ENCODE measurements at places on chromosomes 12 and 14. TPM values are rescaled to one million over a fixed set of nuclear protein-coding genes. Genes with fewer than 3 reads are reported as not detected.

The ACVRL1 gene
- not detected for total RNA-seq

The MANSC4 gene
- not detected for total RNA-seq

The POTEG gene
- not detected for total RNA-seq

The PTPRR gene
- total RNA-seq: 0.07 TPM

The SSPN gene
- total RNA-seq: 0.86 TPM

The SOAT2 gene
- total RNA-seq: not detected

The CNTN1 gene
- 21.0 TPM for total RNA-seq

The HEATR5A gene
- 36.2 TPM for total RNA-seq

The SRGAP1 gene
- total RNA-seq: 5.5 TPM

The FAM222A gene
- 1.1 TPM for total RNA-seq

The P2RX2 gene
- 0.84 TPM for total RNA-seq

The ACTN1 gene
- total RNA-seq: 262 TPM

The BMAL2 gene
- 20.6 TPM for total RNA-seq

The C12orf42 gene
- total RNA-seq: not detected

The CLEC9A gene
- total RNA-seq: not detected

The ZNF410 gene
- total RNA-seq: 19.1 TPM

The AKAP5 gene
- 3.5 TPM for total RNA-seq

The RNFT2 gene
- total RNA-seq: 33.1 TPM

The VIPAS39 gene
- total RNA-seq: 19.6 TPM

The B4GALNT1 gene
- total RNA-seq: 1.5 TPM

The FAM216A gene
- 22.2 TPM for total RNA-seq

The PRB2 gene
- total RNA-seq: not detected

The DNAH10 gene
- 0.24 TPM for total RNA-seq

The IL31 gene
- not detected for total RNA-seq

The KRT83 gene
- total RNA-seq: not detected

The ADAMTS20 gene
- total RNA-seq: 4.5 TPM

The AQP6 gene
- not detected for total RNA-seq

The RNU4-1 gene
- total RNA-seq: 1,786 TPM

The RASSF9 gene
- 0.39 TPM for total RNA-seq

The LUM gene
- total RNA-seq: not detected
